ENCODE measurements at places on chromosomes 7 and 10.

GRCh38 chr10:74910241-74910975 is 84.0 kb downstream of the KAT6B start:
- no peak for DNase-seq

DNA sequence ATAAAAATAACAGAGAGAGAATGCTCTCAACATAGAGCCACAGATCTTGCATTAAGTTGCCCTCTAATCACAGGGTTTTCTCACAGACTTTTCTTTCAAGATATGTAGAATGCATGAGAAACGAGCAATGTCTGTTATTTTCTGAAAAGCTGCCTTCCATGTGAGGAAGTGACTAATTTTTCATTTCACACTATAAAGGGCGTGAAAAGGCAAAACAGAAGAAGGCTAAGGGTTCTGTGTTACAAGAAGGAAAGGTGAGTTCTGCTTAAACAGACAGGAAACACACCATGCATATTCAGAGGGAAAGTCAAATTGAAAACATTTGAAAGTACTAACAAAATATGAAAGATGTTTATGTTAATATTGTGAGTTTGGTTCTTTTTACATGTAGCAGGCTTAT is 189.2 kb downstream of the SEMA3D start:
- no peak for DNase-seq

- no peak for DNase-seq
Observed at GRCh38 chr7:16921644-16922257, 40.0 kb upstream of the AGR3 start.

GRCh38 chr7:17640730-17641377 is 299.4 kb downstream of the SNX13 start:
- DNase-seq = peak; percentile 34

- DNase-seq = no peak
Observed at GRCh38 chr10:110546499-110547110, 20.9 kb upstream of the SMC3 start.

GRCh38 chr7:4616116-4616515 is 66.0 kb upstream of the FOXK1 start:
- no peak for DNase-seq

DNA sequence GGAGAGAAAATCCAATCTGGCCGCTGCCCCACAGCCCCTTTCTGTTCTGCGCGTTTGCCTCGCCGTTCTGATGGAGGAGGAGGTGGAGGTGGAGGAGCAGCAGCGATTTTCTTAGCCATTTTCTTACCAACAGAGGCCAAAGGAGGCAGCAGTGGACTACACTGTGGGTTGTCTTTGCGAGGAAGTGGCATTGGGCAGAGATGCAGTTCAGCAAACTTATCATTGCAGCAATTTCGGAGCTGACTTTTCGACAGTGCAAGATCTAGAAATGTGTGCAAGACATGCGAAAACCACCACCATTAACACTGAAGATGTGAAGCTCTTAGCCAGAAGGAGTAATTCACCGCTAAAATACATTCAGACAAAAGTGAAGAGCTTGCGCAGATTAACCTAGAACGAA is 1.9 kb upstream of the ARL4A start:
- DNase-seq = peak; percentile 61

DNA sequence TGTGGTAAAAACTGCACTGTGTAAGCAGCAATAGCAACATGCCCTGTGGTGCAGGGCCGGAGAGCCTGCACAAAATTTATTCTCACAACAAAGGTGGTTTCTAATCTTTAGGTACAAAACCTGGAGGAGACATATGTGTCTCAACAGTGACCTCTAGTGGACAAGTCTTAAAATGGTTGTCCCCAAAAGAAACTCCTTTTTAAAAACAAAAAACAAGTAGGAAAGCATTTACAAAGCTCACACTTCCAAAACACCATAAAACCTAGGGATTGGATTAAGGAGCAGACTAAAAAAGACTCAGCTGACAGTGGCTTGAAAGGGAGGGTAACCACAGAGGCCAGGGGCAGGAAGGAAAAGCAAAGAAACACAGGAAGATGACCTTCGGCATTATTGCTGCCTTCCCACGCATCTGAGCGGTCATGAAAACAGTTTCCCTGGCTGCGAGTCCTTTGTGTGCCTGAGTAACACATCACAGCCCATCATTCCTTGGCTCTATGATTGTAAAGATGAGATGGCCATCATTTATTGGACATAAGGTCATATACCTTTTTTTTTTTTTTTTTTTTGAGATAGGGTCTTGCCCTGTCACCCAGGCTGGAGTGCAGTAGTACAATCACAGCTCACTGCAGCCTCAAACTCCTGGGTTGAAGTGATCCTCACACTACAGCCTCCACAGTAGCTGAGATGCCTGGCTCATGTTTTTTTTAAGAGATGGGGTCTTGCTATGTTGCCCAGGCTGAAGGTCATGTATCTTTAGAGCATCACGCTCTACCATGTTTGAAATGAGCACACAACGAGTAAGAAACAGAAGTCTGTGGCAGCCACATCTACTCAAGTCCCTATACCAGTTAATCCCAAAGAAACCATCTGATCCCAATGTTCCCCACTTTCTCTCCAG is 39.5 kb downstream of the RSU1 start:
- DNase-seq = peak; percentile 71

GRCh38 chr10:48442809-48443177 is 136.3 kb downstream of the MAPK8 start:
- no peak for DNase-seq

DNA sequence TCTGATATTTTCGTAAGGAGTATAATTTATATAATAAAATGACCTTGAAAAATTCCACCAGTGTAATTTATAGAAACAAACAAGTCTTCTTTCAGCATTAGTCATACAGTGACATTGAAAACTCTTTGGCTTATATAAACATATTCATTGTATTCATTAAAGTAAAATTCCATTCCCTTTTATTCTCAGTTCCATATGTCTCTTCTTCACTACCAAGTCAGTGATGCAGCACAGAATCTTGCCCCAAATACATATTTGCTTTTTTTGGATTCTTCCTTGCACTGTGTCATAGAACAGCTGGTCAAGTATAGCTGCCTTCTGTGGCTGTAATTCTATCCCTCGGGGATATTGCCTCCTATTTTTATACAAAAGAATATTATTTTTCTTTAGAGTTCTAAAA is 884.5 kb upstream of the POT1 start:
- no peak for DNase-seq

- DNase-seq = no peak
Observed at GRCh38 chr10:43868952-43869351, 220.3 kb upstream of the ZNF32 start.

- DNase-seq = no peak
Observed at GRCh38 chr7:106484562-106484961, 176.4 kb downstream of the CCDC71L start.

DNA sequence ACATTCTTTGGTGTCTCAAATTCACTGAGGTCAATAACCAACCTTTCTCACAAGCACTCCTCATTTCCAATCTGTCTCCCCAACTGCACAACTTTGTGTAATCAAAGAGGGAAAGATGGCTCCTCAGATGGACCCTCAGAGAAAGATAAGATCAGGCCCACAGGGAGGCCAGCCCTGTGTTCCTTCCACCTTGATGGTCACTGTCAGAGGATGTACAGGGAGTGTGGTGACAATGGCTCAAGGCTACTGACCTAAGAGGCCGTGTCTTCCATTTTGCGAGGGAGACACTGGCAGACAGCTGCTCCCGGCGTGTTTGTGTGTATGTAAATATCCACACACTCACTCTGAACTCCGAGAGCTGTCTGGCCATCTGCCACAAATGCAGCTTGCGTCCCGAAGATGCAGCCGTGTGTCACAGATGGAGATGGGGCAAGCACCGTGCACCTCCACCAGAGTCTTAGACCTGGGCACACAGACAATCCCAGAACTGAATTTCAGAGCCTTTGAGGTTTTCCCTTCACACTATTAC is 712.1 kb upstream of the NRP1 start:
- no peak for DNase-seq

GRCh38 chr10:99524736-99525380 is 7.9 kb upstream of the NKX2-3 start:
- DNase-seq = no peak

- no peak for DNase-seq
Observed at GRCh38 chr10:27369880-27370279, 129.3 kb upstream of the ACBD5 start.

GRCh38 chr10:125995726-125996304 is 99.5 kb downstream of the FANK1 start:
- DNase-seq = no peak

DNA sequence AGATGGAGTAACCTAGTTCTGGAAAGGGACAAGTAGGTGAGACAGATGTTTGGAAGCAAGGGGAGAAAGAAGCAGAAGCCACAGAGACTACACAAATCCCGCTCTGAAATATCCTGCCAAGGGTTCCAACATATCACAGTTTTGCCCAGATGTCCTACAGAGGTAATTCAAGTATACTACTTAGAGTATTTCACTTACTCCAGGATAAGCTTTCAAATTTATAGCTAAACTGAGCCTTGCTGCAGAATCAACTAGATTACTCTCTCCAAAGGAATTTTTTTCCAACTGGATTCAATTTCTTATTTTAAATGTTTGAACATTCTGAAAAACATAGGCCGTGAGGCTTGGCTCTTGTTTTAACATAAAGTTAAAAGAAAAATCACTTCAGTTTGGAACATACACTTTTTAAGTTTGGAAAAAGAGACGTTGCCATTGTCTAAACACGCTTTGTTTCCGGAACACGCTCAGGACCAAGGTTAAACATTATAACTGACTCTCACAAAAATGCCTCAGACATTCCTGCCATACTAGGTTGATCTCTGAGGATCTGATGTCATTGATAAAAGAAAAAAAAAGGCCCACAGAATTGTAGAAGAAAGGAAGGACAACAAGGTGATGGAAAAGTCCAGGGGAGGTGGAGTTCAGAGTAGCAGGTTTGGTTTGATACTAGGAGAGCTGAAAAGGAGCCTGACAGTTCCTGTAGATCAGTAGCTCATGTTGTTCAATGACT is 74.8 kb downstream of the FAM185A start:
- DNase-seq = no peak

GRCh38 chr10:122044713-122045112 is 55.8 kb downstream of the TACC2 start:
- no peak for DNase-seq

- no peak for DNase-seq
Observed at GRCh38 chr7:102883098-102883860, 29.5 kb upstream of the LRRC17 start.

GRCh38 chr7:79293655-79294142 is 159.8 kb downstream of the MAGI2 start:
- DNase-seq = no peak

DNA sequence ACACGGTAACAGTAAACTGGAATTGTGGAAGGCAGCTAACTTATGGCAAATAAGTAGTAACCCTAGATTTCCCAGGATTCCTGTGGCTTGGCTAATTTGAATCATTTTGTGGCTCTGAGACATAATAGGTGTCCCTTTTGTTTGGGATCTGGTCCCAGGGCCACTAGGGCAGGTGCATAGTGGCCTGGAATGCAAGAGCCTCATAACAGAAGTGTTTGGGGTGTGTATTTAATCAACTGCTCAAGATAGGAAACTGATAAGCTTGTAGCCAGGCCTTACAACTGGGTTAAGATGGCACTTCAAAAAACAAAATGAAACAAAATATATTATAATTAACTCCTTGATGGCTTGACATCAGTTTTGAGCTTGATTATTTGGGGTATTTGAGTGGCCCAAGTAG is 541.8 kb downstream of the ETV1 start:
- DNase-seq = no peak

DNA sequence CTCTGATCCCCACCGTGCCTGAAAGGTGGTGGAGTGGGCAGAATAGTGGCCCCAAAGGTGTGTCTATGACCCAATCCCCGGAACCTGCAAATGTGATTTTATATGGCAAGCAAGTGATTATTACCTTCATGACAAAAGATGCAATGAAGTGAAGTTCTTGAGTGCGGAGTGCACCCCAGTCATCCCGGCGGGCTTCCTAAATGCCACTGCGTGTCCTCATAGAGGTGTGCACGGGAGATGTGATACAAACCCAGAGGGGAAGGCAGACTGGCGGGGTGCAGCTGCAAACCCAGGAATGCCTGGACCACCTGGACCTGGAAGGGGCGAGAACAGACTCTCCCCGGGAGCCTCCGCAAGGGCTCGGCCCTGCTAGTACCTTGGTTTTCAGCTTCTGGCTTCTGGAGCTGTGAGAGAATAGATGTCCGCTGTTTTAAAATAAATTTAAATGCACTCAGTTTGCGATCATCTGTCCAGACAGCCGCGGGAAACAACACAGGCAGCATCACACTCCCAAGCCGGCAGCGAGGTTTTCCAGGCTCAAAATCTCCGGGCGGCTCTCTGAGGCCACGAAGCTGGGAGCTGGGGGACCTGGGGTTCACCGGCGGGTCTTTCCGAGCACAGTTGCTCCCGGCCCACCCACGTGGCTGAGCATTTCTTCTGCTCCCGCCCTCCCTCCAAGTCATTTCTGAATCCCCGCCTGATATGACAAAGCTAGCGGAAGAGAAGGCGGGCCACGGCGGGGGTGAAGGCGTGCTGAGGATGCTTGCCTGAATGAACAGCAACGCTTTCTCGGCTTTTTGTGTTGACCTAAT is 50.4 kb upstream of the EBF3 start:
- no peak for DNase-seq

DNA sequence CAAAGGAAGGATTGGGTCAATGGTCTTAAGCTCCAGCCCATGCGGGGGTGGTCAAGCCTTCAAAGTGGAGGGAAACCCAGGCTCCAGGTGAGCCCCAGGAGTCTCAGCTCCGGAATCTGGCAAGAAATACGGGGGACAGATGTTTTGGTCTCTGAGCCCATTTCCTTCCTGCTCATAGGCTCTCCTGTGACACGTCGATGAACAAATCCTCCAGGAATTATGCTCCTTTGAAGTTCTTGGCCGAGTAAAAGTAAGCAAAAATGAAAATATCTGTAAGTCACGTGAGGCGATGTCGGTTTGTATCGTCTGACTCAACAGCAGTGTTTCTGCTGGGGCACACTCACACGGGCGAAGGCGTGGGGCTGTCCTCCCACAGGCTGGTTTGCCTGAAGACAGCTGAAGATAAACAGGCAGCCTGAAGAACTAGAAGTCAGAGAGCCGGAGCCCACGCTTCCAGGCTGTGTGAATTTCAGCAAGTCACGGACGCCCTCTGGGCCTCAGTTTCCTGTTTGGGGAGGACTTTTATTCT is 52.6 kb upstream of the SMNDC1 start:
- peak; percentile 68 for DNase-seq

DNA sequence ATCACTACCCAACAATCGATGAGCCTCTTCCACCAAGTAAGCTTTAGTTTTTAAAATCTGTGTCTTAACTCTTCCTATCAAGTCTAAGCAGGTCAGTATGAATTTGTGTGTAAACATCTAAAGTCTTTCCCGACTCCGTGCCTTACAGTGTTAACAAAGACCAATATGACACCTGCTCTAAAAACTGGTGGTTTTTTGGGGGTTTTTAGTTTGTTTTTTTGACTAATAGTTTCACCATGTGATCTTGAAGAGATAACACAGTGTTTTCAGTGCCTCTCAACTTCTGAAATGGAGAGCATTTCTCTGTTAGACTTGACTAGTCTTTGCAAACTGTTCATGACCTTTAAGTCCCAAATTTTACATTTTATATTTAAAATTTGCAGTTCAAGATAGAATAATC is 132.0 kb upstream of the STK17A start:
- DNase-seq = no peak

DNA sequence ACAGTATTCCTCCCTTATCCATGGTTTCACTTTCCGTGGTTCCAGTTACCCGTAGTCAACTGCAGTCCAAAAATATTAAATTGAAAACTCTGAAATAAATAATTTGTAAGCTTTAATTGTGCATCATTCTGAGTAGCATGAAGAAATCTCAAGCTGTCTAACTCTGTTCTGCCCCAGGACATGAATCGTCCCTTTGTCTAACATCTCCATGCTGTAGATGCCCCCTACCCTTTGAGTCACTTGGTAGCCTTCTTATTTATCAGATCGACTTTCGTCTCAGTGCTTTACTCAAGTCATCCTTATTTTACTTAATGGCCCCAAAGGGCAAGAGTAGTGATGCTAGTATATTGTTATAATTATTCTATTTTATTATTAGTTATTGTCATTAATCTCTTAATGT is 41.8 kb downstream of the CPED1 start:
- DNase-seq = no peak
